Large intestine (tissue), 12 donors: ENCODE measurements at places on chromosomes 11 and 22.

GRCh38 chr11:94934362-94934761, 39.0 kb downstream of the CWC15 start:
- DNase-seq, result no peak

DNA sequence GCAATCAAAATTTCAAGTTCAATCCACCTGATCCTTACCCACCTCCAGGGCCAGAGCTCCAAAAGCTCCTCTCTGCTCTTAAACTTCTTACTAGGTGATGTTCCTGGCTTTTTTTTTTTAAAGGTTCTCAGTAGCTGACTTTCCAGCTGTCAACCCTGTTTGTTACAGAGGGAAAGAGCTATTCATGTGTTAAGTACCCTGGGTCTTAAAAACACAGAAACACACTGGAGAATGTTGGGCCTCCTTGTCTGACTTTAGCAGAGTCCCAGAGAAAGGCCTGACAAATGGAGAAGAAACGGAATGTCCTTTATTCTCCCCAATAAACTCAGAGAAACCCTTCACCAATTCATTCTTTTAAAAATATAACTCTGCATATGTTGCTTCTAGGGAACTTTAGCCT, 3.2 kb downstream of the LRRC4C start:
- DNase-seq, result no peak

- DNase-seq, result no peak
Measured at GRCh38 chr11:5541427-5541826, 6.9 kb downstream of the OR52H1 start.

GRCh38 chr11:73648121-73648520, 1.7 kb downstream of the PLEKHB1 start:
- no peak for DNase-seq
